ENCODE measurements at places on chromosomes 12 and 14. TPM values are rescaled to one million over a fixed set of nuclear protein-coding genes. Genes with fewer than 3 reads are reported as not detected.

Gene ATG101
- 43.3 TPM for total RNA-seq

Gene RNASE1
- total RNA-seq, result 200 TPM

Gene TTC6
- total RNA-seq, result under 0.01 TPM

Gene SLC5A8
- 0.33 TPM for total RNA-seq

Gene COPZ1
- 117 TPM for total RNA-seq

Gene USP44
- 0.33 TPM for total RNA-seq

Gene DAAM1
- 11.3 TPM for total RNA-seq

DNA sequence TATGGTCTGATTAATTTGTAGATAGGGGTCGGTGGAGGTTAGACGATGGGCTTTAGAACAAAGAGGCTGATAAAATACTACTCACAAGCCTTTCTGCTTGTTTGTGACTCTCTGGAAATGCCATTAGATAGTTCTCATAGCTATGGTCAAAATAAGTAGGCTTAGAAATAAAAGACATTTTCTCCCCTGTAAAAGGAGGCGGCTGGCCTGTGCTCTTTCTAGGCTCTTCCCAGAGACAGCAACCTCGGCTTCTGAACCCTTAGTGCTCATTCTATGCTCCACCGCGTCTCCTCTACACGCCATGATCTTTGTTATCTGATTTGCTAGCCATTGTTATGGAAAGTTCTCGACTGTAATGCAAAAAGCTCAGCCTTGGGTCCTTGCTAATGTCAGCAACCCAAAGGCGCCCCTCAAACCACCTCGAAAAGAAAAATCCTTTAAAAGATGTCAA, 64.5 kb downstream of the CRADD start:
- peaks cover 14% of the 10 kb centered on the region for H3K27me3 ChIP-seq
- peak overlapping the region; percentile 59 for H3K4me3 ChIP-seq
- H3K36me3 ChIP-seq, result no peaks in the 10 kb centered on the region
- no peak for DNase-seq
- peak overlapping the region; percentile 85 for H3K27ac ChIP-seq
- H3K4me1 ChIP-seq, result peaks cover 11% of the 10 kb centered on the region

GRCh38 chr14:95106971-95107370, 50.4 kb downstream of the DICER1 start:
- no peak overlapping the region for H3K4me3 ChIP-seq
- no peak for DNase-seq
- H3K27me3 ChIP-seq, result no peaks in the 10 kb centered on the region
- no peaks in the 10 kb centered on the region for H3K4me1 ChIP-seq

- H3K4me1 ChIP-seq, result peaks cover 98% of the 10 kb centered on the region
- peak overlapping the region; percentile 80 for H3K27ac ChIP-seq
- no peak overlapping the region for H3K4me3 ChIP-seq
These were observed 8.6 kb upstream of the HDAC7 start for GRCh38 chr12:47828008-47828975.

DNA sequence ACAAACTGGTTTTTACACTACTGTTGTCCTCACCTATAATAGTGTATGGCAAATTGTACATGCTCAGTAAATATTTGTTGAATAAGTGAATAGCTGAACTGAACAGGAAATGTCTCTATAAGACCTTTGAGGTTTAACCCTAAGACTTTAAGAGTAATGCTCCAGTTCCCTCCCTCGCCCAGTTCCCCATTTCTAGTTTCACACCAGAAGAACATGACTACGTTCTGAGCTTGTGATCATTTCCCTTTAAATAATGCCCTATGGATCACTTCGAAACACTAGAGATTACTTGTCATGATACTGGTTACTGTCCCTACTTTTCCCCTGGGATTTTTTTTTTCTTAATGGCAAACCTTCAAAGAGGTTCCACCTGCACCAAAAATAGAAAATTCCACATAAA, 69.3 kb downstream of the PRKD1 start:
- no peaks in the 10 kb centered on the region for H3K27me3 ChIP-seq
- H3K27ac ChIP-seq, result no peak overlapping the region
- no peaks in the 10 kb centered on the region for H3K36me3 ChIP-seq

DNA sequence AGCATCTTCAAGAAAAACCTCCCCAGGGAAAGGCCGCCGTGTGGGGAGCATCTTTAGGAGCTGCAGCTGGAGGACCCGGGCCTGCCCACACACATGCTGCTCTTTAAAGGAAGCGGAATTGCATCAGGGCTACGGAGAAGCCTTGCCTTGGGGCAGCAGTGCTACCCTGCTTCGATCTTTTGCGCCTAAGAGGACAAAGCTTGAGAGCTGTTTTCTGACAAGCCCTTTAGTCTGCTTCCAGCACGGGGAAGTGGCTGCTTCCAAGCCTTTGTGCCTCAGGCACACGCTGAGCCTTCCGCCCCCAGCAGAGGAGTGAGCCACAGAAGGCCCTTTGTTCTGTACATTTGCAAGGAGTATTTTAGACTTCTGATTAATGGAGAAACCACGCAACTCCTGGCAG, 31.5 kb downstream of the COA8 start:
- no peak overlapping the region for H3K4me3 ChIP-seq
- H3K36me3 ChIP-seq, result no peaks in the 10 kb centered on the region
- no peaks in the 10 kb centered on the region for H3K27me3 ChIP-seq
- no peak for DNase-seq

GRCh38 chr12:124744659-124745464, 118.8 kb downstream of the SCARB1 start:
- no peak overlapping the region for H3K27ac ChIP-seq
- H3K27me3 ChIP-seq, result no peaks in the 10 kb centered on the region
- DNase-seq, result no peak
- H3K4me1 ChIP-seq, result peaks cover 8% of the 10 kb centered on the region
- no peaks in the 10 kb centered on the region for H3K36me3 ChIP-seq
- H3K4me3 ChIP-seq, result no peak overlapping the region

DNA sequence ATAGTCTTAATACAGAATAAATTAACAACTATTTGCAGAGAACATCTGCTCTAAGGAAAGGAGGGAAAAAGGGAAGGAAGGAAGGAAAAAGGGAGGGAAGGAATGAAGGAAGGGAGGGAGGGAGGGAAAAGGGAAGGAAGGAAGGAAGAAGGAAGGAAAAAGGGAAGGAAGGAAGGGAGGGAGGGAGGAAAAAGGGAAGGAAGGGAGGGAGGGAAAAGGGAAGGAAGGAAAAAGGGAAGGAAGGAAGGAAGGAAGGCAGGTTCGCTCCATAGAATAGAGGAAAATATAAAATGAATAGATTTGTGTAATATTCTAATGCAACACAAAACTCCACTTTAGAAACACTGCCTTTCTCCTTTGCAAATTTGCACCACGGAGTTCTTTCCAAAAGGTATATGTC, 16.6 kb downstream of the KICS2 start:
- H3K4me3 ChIP-seq, result no peak overlapping the region
- no peak overlapping the region for H3K27ac ChIP-seq
- H3K4me1 ChIP-seq, result no peaks in the 10 kb centered on the region
- no peaks in the 10 kb centered on the region for H3K27me3 ChIP-seq

DNA sequence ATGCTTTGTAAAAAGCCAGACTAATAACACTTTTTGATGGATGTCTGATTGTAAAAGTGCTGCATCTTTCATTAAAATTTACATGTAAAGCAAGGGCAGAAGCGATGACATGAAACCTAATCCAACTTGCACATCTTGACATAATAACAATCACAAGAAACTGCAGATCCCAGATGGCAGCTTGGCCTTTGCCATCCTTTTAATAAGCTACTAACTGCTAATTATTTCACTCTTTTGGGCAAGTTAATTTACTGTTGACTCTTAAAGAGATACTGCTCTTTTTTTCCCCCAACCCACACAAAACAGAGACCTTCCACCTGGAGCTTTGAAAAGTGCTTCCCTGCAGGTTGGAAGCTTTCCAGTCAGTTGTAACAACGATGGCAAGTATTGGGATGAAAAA, 137.5 kb downstream of the NRXN3 start:
- H3K4me1 ChIP-seq, result no peaks in the 10 kb centered on the region
- H3K4me3 ChIP-seq, result no peak overlapping the region
- DNase-seq, result no peak
- no peak overlapping the region for H3K27ac ChIP-seq
- no peaks in the 10 kb centered on the region for H3K36me3 ChIP-seq
- no peaks in the 10 kb centered on the region for H3K27me3 ChIP-seq

DNA sequence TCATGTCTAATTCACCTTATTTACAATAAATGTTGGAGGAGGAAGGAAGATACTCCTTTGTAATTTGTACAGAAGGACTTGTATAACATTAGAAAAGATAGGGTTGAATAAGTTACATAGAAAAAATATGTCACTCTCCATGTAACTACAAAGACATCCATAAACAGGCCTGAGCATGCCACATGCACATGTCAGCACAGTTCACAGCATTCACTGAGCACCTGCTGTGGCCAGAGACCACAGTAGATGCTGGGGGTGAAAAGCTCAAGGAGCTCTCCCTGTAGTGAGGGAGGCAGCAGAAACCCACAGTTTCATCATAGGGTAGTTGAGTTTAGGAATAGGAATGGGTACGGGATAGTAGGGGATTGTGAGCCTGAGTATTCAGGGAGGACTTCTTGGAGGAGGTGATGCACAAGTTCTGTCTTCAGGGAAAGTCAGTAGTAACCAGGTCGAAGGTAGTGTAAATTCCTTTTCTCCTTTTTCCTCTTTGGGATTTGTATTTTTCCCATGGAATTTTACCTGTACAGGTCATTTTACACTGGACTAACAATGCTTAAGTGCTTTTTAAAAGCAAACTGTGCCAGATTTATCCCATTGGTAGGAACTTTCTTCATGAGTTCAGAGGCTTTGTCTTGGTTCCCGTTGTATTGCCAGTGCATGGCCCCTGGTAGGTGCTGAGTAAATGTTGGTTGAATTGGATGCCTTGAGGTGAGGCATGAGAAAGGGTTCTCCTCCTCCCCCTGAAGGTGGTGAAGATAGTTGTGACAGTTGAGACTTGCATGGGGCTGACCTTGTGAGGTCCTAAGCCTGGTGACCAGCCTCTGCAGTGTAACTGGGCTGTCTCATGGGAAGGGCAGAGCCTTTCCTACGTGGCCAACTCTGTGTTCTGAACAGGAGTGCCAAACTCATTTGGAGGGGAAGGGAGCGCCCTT, 20.2 kb downstream of the PRKCH start:
- peaks cover 90% of the 10 kb centered on the region for H3K4me1 ChIP-seq
- H3K36me3 ChIP-seq, result no peaks in the 10 kb centered on the region
- H3K27me3 ChIP-seq, result no peaks in the 10 kb centered on the region
- peak; percentile 65 for DNase-seq
- peak overlapping the region; percentile 75 for H3K27ac ChIP-seq
- peak overlapping the region; percentile 25 for H3K4me3 ChIP-seq

DNA sequence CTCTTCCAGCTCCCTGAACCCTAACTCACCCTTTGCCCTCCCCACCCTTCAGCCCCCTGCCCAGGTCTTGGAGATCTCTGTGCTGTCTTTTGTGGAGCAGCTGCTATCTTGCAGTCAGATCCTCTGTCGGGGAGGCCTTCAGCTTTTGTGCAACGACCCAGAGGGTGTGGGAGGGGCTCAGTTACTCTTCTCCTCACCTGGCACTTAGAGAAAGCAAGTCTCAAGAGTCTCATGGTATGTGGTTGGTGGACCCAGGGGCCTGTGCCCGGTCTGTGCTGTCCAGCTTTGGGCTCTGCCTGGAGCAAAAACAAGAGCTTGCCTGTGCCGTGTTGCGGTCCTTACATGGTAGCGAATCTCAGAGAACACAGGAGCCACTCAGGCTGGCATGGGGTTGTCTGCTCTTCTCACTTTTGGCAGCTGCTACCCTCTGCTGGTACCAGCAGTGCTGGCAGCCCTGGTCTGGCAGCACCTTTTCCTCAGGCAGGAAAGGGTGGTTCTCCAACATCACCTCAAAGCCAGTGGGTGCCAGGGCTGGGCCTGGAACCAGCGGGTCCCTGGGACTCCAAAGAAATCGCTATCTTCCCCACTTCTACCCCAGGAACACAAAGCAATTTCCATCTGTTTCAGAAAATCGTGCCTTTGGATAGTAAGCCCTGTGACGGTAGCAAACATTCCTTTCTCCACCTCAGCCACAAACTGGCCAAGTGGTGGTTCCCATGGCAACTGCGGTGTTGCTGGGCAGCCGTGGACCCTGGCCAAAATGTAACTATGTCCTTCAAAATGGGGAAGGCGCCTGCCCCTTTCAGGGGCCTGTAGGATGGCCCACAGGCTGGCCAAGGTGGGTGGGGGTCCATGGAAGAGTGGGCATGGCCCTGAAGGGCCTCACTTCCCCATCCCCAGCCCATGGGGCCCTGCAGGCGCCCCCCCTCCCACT, 90.0 kb downstream of the RIN3 start:
- no peak overlapping the region for H3K4me3 ChIP-seq
- peaks cover 40% of the 10 kb centered on the region for H3K4me1 ChIP-seq
- no peaks in the 10 kb centered on the region for H3K27me3 ChIP-seq
- peak overlapping the region; percentile 12 for H3K27ac ChIP-seq
- H3K36me3 ChIP-seq, result peaks cover 3% of the 10 kb centered on the region

GRCh38 chr14:31142455-31143087, 65.0 kb downstream of the HECTD1 start:
- no peak overlapping the region for H3K4me3 ChIP-seq
- no peak for DNase-seq
- H3K4me1 ChIP-seq, result no peaks in the 10 kb centered on the region
- peaks cover 17% of the 10 kb centered on the region for H3K36me3 ChIP-seq

DNA sequence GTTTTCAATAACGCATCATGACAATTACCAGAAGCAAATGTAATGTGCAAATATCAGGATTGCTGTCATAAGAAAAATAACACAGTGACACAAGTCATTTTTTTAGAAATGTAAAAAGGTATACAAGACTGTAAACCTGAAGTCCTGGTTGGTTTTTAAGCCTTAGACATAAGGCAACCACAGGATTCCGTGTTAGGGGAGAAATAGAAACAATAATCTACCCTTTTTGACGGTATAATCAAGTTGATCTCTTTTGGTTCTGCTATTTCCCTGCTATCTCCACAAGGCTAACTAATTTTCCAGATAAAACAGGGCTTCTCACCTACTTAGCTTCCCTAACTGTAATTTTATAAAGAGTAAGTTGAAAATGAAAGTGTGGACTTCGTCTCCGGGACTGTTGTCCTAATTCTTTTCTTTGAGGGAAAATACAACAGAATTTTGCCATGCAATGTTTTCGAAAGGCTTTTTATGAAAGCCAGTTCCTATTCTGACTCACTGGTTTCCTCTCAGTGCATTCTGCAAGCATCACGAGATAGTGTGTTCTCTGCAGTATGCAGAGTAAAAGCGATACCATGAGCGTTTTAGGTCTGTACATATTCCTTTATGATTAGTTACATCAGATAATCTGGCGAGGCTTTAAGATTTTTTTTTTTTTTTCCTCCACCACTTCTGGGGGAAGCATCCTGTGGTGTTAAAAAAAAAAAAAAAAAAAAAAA, 10.6 kb downstream of the MYO1H start:
- H3K27ac ChIP-seq, result no peak overlapping the region
- H3K4me3 ChIP-seq, result no peak overlapping the region
- DNase-seq, result no peak
- no peaks in the 10 kb centered on the region for H3K4me1 ChIP-seq
- H3K36me3 ChIP-seq, result no peaks in the 10 kb centered on the region
- no peaks in the 10 kb centered on the region for H3K27me3 ChIP-seq

DNA sequence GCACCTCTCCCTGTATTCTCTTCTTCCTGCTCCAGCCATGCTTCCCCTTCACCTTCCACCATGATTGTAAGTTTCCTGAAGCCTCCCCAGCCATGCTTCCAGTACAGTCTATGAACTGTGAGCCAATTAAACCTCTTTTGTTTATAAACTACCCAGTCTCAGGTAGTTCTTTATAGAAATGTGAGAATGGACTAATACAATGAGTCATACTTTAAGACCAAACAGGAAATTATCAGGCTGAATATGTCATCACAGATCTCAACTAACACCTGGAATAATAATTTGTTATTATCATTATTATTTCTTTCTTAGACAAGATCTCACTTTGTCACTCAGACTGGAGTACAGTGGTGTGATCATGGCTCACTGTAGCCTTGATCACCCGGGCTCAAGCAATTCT, 85.4 kb downstream of the KCNMB4 start:
- H3K4me3 ChIP-seq, result no peak overlapping the region
- no peaks in the 10 kb centered on the region for H3K4me1 ChIP-seq
- H3K27ac ChIP-seq, result no peak overlapping the region

Data from thymus (tissue), 14 donors.